Erythroblast (primary cell): ENCODE measurements at places on chromosomes 1 and 21.

DNA sequence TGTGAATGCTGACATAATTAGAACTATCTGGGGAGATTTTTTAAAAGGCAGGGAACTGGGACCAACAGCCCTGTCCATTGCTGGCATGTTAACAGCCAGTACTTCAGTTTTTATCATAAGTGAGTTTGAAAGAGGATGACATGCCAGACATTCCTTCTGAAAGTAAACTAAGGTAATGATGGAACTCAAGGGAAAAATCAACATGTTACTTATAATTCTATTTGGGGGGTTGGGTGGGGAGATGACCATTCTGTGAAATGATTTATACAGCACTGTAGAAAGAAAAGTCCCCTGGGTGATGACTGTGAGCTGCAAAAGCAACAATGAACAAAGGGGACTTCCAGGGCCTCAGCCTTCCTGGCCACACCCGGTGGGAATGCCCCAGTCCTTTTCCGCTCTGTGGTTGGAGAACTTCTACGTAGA, 5.4 kb upstream of the LAMC2 start:
- no peak for DNase-seq

GRCh38 chr1:227734546-227734855, 601 bp downstream of the JMJD4 start:
- DNase-seq: peak; percentile 60

GRCh38 chr1:109056064-109056463, 14.2 kb upstream of the WDR47 start:
- DNase-seq: no peak

DNA sequence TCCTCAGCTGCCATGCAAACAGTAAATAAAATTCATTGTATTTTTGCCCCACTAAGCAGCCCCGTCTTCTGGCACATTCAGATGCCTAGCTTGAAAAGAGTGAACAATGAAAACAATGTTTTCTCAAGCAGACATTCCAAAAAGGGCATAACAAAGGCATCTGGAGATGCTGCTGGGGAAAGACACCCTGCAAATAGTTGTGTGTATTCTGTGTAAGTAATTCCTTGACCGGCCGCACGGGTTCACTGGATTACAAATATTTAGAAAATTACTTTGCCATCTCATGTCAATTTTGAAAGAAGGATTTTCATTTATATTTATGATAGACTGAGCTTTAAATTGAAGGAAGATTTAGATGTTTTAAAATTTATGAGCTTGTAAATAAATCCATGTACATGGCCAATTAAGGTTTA, 142.2 kb downstream of the SLC45A1 start:
- DNase-seq: no peak

DNA sequence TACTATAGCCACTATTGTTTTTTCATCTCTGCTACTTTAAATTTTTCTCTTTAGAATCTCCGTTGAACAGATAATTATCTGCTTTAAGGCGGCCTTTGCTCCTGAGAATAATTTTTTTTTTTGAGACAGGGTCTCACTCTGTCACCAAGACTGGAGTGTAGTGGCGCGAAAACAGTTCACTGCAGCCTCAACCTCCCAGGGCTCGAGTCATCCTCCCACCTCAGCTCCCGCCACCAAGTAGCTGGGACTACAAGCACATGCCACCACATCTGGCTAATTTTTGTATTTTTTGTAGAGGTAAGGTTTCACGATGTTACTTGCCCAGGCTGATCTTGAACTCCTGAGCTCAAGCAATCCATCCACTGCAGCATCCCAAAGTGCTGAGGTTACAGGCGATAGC, 28.6 kb downstream of the TRIT1 start:
- no peak for DNase-seq

GRCh38 chr1:201982082-201982622, 296 bp upstream of the RNPEP start:
- no peak for DNase-seq

- no peak for DNase-seq
Observed at GRCh38 chr1:112729909-112730308, 14.8 kb upstream of the PPM1J start.

DNA sequence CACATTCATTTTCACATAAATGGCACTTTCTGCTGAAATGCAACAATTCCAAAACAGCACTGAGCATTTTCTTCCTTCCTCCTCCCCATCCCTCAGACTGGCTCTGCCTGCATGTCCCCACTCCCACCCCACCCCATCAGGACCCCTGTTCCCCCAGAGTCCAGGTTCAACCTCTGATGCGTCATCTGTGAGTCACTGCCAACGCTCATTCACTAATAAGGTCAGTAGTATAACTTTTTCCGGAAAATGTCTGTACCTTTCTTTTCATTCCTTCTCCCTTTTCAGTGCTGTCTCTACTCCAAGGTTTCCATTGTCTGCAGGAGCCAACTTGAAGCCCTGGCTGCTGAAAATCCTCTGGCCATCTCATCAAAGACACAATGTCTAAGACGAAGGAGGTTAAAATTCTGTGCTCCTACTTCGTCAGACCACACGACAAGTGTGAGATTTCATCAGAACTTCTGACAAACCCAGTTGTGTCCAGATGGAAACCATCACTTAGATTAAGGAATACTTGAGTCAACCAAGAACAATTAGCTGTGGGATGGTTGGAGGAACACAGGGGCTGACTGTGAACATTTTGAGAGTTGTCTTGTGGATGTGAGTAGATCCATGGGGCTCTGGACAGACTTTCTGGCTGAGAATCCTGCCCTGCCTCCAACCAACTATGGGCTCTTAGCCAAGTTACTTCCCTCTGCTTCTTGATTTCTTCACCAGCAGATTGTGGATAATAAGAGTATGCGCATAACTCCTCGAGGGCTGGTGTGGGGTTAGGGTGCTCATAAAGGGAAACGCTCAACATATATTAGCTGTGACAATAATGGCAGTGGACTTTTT, 35.6 kb upstream of the UTS2 start:
- DNase-seq: no peak

GRCh38 chr1:22731924-22732720, 21.5 kb downstream of the EPHB2 start:
- no peak for DNase-seq

GRCh38 chr1:4699376-4700301, 45.2 kb downstream of the AJAP1 start:
- no peak for DNase-seq

DNA sequence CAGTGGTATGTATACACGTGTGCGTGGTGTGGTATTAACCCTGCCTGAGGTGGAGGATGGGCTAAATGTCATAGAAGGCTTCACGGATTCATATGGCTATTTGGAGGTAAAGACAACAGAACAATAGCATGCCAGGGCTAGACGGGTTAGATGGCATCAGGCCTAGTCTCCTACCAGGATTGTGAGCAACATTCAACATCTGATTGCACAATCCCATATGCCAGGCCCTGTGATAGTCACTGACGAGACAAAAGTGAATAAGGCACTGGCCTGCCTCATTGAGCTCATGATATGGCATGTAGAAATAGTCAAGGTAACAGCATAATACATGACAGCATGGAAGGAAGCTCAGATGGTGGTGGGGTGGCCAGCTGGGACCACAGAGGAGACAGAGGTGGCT, 167.1 kb upstream of the BEND5 start:
- DNase-seq: no peak

- DNase-seq: no peak
Observed at GRCh38 chr21:17388226-17388625, 124.6 kb upstream of the CXADR start.

DNA sequence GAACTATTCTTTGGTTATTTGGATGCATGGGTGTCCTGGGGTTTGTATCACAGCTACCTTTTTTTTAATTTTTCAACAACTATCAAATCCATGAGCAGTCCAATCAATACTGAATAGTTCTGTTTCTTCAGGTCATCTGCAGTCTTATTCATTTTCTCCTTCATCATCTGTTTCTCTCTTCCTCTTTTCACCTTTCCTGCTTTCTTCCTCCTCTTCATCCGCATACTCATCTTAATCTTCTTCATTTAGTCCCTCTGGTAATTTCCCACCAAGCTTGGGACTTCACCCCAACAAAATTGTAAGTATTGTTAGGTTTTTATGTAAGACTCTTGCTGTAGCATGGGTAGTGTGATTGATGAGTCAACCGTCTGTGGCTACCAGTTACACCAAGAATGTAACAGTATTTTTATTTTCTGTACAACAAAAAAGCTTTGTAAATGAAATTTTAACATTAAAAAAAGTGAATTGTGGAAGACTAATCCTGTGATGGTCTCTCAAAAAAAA, 184.1 kb upstream of the RNPC3 start:
- DNase-seq: no peak

- DNase-seq: no peak
Observed at GRCh38 chr21:34187935-34188334, 114.6 kb downstream of the MRPS6 start.

DNA sequence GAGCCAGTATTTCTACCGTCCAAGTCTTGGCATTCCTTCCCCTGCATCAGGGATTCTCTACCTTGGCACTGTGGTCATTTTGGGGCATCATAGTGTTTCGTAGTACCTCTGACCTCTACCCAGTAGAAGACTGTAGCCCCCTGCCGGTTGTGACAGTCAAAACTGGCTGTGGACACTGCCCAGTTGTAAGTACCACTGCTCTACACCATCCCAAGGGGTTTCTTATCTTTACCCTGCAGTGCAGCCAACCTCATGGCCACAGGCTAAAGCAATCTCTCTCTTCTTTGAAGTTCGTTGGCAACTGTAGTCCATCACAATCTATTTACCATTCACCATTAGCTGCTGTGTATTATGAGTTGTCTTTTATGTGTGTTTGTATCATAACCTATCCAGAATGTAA, 29.3 kb upstream of the ERO1B start:
- no peak for DNase-seq
